ENCODE measurements at places on chromosomes 16 and 17. TPM values are rescaled to one million over a fixed set of nuclear protein-coding genes. Genes with fewer than 3 reads are reported as not detected.

The CBLN1 gene
- total RNA-seq: not detected

The HS3ST3B1 gene
- total RNA-seq: 11.7 TPM

DNA sequence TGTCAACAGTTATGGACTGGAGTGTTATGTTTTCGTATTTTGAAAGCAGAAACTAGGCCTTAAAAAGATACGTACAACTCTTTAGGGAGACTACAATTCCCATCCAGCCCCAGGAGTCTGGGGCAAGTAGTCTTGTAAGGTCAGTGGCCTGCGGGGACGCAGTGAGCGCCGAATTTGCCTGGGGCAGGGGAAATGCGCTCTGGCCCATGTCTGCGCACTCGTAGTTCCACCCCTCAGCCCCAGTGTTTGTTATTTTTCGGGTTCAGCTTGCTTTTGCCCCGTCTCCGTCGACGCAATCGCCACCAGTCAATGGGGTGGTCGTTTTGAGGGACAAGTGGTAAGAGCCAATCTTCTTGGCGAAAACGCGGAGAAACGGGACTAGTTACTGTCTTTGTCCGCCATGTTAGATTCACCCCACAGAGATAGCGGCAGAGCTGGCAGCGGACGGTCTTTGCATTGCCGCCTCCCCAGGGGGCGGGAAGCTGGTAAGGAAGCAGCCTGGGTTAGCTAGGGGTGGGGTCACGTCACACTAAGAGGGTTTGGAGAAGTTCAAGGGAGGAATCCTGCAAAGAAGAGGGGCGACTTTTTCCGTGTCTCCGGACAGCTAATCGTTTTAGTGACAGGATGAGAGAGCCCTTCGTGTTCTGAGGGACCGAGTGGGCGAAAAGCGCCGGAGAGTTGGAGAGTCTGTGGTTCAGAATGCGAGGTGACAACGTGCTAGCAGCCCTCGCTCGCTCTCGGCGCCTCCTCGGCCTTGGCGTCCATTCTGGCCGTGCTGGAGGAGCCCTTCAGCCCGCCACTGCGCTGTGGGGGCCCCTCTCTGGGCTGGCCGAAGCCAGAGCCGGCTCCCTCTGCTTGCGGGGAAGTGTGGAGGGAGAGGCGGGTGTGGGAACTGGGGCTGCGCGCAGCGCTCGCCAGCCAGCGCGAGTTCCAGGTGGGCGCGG is 1.1 kb upstream of the BRCA1 start:
- no peak for DNase-seq

DNA sequence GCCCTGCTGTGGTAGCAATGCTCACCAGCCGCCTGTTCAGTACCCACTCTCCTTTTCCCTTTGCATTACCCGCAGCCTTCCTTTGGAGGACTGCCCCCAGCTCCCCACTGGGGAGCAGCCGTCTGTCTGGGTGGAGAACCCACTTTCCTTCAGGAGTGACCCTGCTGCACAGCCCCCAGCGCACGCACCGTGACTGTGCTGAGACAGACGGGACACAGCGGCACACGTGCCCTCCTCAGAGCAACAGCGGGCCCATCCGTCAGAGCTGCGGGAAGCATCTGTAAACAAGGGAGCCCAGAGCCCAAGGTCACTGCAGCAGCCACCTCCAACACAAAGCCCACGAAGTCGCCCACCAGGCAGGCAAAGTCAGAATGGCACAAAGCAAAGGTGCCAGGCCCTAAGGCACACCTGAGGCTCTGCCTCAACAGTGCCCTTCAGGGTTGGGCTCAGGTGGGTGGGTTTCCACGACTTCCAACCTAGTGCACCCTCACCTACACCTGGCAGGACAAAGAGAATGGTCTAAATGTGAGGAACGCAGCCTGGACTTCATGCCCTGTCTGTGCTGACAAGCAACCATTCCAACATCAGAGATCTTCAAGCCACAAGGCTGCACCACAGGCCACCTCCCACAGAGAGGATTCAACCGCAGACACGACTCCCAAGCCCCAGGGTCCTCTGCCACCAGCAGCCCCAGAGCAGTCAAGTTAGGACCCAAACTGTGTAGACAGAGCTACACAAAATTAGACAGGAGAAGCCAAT is 9.9 kb downstream of the AXIN1 start:
- DNase-seq: no peak

GRCh38 chr17:73250851-73251640 is 10.6 kb downstream of the CPSF4L start:
- no peak for DNase-seq

DNA sequence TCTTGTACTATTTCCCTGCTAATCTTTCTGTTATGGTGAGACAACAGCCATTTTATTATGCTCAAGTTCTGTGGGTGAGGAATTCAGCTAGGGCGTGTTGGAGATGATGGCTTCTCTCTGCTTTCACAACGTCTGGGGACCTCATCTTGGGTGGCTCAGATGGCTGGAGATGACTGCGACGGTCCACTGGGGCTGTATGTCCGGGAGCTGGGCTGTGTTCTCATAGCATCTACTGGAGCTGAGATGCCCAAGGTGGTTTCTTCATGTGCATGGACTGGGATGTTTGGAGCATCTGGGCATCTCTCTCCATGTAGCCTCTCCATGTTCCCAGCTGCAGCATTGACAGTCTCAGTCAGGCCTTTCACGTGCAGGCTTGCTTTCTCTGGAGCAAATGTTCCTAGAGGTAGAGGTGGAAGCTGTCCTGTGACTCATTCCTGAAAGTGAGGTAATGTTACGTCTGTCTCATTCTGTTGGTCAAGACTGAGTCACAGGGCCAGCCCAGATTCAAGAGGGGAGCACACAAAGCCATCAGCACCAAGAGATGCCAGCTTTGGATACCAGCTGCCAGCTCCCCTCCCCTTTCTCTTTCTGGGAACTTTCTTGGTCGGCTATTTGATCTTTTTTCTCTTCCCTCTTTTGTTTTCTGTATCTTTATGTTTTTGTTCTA is 96.2 kb downstream of the RAP1GAP2 start:
- DNase-seq: no peak

- DNase-seq: no peak
Observed at GRCh38 chr16:88844419-88845036, 12.2 kb downstream of the GALNS start.
